Cardiac fibroblast (primary cell): ENCODE measurements at places on chromosomes 6 and 20.

DNA sequence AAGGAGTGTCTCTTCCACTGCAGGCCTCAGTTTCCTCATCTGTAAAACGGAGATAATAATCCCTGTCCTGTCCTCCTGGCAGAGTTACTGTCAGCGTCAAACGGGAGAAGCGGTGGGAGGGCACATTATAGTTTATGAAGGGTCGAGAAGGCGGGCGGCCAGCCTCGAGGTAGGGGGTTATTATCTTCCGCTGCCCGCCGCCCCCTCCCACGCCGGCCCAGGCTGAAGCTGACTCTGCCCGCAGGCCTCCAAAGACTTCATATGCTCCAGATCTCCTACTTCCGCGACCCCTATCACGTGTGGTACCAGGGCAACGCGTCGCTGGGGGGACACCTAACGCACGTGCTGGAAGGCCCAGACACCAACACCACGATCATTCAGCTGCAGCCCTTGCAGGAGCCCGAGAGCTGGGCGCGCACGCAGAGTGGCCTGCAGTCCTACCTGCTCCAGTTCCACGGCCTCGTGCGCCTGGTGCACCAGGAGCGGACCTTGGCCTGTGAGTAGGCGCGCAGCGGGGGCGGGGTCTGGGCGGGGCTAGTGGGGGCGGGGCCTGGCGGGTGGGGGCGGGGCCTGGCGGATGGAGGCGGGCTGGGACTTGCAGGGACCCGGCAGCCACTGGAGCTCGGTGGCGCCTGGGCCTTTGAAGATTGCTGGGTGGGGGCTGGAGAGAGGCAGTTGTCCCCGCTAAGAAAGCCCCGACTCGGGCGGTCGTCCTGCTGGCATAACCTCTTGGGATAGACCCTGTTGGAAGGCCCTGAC, 2.8 kb downstream of the PROCR start:
- DNase-seq: no peak

DNA sequence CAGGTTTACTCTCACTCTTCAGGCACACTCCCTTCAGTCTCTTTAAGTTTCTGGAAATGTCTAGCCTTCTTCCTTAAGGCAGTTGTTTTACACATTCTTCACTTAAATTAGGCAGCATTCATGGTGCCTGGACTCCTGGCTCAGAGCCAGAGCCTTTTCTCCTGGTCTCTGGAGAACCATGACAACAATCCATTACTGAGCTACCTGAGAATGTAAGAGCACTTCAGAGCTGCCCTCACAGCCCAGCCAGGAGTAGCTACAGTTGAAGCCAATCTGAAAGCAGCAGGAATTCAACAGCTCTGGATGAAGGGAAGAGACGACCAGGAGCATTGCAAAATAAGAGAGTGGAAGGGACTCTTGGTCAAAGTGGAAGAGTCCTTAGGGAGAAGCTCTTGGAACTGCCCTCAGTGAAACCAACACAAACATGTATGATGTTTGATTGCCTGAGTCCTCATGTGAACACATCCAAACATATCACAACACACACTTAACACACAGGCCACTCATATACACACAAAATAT, 416.8 kb upstream of the SPTLC3 start:
- no peak for DNase-seq

GRCh38 chr20:8432435-8433148, 300.5 kb downstream of the PLCB1 start:
- no peak for DNase-seq

- DNase-seq: peak; percentile 22
Observed at GRCh38 chr6:63689421-63689820, 53.8 kb downstream of the PHF3 start.

DNA sequence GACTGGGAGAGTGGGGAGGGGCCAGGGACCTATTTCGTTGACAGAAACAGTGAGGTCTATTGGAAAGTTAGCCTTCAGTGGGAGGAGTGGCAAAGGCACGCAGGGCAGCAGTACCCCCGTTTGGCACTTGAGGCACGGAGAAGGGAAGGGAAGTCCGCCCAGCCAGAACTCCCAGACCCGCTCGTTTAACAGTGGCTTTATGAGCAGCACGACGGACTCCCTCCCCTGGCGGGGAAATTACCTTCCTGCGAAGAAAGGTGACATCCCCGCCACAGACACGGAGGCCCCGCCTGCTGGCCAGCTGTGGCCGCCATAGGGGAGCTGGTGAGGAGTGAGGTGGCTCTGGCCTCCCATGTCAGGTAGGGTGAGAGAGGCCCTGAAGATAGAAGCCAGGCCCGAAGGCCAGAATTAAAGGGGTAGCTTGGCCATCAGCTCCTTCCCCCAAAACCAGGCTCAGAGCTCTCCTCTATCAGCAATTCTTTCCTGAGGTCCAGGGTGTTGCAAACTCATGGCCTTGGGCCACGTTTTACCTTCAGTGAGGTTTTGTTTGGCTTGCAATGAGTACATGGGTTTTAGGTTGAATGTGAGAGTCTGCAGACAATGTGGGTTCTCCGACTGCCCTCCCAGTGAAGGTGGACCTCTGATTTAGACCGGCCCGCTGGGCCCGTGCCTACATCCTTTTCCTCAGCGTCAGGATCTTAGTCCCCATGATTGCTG, 123.7 kb downstream of the MRPL14 start:
- DNase-seq: no peak

DNA sequence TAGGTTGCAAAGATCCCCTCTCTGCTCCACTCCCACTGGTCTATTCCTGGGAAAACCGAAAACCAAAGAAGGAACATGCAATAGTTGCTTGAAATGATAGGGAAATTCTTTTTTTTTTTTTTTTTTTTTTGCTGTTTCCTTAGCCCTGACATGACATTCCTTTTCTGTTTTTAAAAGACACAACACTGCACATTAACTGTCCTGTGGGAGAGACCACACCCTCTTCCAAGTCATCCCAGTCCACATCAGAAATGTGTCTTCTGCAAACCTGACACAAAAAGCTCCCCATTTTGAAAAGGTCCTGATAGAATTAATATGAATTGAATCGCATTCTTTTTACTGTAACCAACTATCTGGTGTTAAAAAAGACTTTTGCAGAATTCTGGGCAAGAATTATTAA, 43.4 kb upstream of the RIPOR2 start:
- no peak for DNase-seq

GRCh38 chr6:165752451-165752850, 89.4 kb upstream of the PDE10A start:
- DNase-seq: no peak
